Purkinje cell (primary cell): ENCODE measurements at places on chromosomes 16 and 17. TPM values are rescaled to one million over a fixed set of nuclear protein-coding genes. Genes with fewer than 3 reads are reported as not detected.

KRTAP4-1 gene
- polyA plus RNA-seq = not detected in 2 replicates

ZPBP2 gene
- polyA plus RNA-seq = not detected in 2 replicates

SBK1 gene
- polyA plus RNA-seq = 3.2 and 6.9 TPM in 2 replicates

MYH2 gene
- not detected in 2 replicates for polyA plus RNA-seq

MMP2 gene
- polyA plus RNA-seq = 1.8 and 2.3 TPM in 2 replicates

GSDMA gene
- polyA plus RNA-seq = not detected in 2 replicates

TSR3 gene
- 8.4 and 12.0 TPM in 2 replicates for polyA plus RNA-seq

COG7 gene
- polyA plus RNA-seq = 9.7 and 23.0 TPM in 2 replicates

SLFN12L gene
- polyA plus RNA-seq = not detected in 2 replicates

METTL23 gene
- 31.3 and 58.5 TPM in 2 replicates for polyA plus RNA-seq

TPSB2 gene
- not detected in 2 replicates for polyA plus RNA-seq

C16orf92 gene
- 0.36 TPM in 2 replicates for polyA plus RNA-seq

ASPA gene
- 4.4 and 9.6 TPM in 2 replicates for polyA plus RNA-seq

LHX1 gene
- 61.8 and 88.3 TPM in 2 replicates for polyA plus RNA-seq

C16orf54 gene
- polyA plus RNA-seq = not detected in 2 replicates

ZNHIT3 gene
- polyA plus RNA-seq = 211 and 219 TPM in 2 replicates

MT1G gene
- polyA plus RNA-seq = 8.2 and 9.3 TPM in 2 replicates

RND2 gene
- polyA plus RNA-seq = 3.3 and 5.0 TPM in 2 replicates

KRTAP9-8 gene
- polyA plus RNA-seq = not detected in 2 replicates

ATP6V0A1 gene
- 279 and 330 TPM in 2 replicates for polyA plus RNA-seq

NPIPA5 gene
- 0.48 and 9.5 TPM in 2 replicates for polyA plus RNA-seq

CPNE7 gene
- polyA plus RNA-seq = 0.71 TPM in 1 of 2 replicates, not detected in the other

TBC1D3I gene
- 0.13 TPM in 1 of 2 replicates, not detected in the other for polyA plus RNA-seq

KRTAP17-1 gene
- not detected in 2 replicates for polyA plus RNA-seq

MEIOC gene
- polyA plus RNA-seq = 0.50 and 2.3 TPM in 2 replicates

MYH10 gene
- 160 and 192 TPM in 2 replicates for polyA plus RNA-seq

MYH13 gene
- not detected in 2 replicates for polyA plus RNA-seq

STH gene
- polyA plus RNA-seq = not detected in 2 replicates

GAS2L2 gene
- polyA plus RNA-seq = not detected in 2 replicates

CENPV gene
- polyA plus RNA-seq = 11.2 and 12.0 TPM in 2 replicates

PHLPP2 gene
- 5.5 and 5.6 TPM in 2 replicates for polyA plus RNA-seq

CMTM1 gene
- not detected in 2 replicates for polyA plus RNA-seq

HOXB3 gene
- polyA plus RNA-seq = not detected in 2 replicates
